ENCODE measurements at places on chromosomes 5 and 9.

- no peak for DNase-seq
Observed at GRCh38 chr9:77857513-77858259, 173.9 kb downstream of the GNAQ start.

DNA sequence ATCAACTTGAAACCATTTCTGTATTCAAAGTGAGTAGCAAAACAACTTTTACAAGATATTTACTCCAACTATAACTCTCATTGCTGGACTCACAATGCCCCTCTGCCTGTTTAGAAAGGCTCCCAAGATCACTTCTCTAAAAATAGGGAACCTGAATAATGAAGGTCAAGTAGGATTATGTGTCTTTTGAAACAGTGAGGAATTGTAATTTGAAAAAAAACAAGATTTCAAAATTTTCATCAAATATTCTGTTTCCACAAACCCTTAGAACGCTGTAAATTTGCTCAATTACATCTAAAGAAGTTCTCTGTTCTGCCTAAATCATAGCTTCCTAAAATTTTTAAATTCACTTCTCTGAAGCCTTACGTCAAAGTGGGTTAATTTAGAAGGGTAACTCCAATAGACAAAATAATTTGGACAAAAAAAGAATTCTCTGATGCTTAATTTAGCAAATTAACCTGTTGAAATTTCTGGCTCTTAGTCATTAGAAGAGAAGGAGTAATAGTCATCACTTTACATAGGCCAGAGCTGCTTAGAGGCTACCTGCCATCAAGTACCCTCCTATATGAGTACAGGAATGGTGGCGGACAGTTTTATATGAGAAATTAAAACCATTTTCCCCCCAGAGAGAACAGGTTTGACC lies 4.0 kb downstream of the ELL2 start:
- no peak for DNase-seq

- no peak for DNase-seq
Observed at GRCh38 chr5:66909364-66909763, 287.2 kb downstream of the CD180 start.

DNA sequence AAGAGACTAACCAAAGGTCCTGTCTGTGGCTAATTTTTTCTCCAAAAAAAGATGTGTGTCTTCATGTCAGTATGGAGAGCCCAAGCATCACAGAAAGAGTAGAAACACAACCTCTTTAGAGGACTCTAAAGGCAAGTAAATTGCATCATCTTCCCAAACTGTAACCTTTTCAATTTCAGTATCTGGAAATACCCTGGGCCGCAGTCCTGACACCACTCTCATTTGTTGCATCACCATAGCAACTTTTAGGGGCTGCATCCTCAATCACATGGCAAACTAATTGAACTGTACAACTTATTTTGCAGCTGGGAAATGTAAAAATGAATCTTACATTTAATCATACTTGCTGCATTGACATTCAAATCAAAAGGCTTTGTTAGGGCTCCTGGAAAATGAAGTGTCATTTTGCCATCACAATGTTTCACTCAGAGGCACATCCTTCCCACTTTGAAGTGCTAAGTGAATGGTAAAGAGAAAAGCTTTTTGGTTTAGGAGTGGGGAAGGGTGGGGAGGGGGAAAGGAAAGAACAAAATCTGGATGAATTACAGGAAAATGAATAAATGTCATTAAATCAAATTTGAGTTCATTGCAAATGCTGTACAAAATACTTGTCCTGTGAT lies 60.6 kb upstream of the GRIA1 start:
- no peak for DNase-seq

DNA sequence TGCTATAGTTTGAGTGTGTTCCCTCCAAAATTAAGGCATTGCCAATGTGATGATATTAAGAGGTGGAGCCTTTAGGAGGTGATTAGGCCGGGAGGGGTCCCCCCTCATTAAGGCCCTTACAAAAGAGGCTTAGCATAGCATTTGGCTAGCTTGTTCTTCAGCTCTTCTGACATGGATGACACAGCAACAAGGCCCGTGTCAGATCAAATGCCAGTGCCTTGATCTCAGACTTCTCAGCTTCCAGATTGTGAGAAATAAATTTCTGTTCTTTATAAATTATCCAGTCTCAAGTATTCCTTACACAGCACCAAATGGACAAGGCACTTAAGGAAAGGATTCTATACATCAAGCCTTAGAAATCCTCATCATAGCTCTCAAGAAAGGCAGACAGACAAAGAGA lies 31.8 kb downstream of the SLC38A9 start:
- no peak for DNase-seq
